ENCODE measurements at places on chromosomes 12 and 14.

DNA sequence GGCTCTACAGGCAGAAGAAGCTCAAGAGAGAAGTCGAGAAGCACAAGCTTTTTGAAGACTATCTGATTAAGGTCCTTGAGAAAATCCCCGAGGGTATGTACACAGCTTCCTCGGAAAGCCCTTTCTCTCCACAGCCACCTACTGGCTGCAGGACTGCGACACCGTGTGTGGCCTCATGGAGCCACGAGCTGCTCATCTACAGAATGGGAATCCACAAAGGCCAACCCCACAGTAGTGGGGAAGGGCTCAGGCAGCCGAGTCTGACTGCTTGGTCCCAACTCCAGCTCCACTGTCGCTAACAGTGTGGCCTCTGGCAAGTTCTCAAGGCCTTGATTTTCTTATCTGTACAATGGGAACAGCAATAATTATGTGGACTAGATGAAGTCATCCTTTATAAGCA lies 2.5 kb downstream of the CCDC197 start:
- DNase-seq, result no peak

DNA sequence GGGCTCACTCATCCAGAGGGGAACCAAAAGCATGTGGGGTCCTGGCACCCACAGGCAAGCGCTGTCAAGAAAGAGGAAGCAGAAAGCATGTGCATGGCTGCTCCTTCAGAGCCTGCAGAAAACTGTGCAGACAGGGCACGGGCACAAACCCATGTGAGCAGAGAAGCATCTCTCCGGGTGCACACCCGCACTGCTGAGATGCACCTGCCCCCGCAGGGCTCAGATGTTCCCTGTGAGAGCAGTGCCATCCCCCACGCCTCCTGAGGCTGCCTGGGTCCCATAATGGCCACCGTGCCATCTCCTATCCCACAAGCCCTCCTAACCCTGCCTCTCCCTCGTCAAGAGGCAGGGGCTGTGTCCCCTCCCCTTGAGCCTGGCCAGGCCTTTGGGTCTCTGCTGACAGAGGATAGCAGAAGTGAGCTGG lies 32.3 kb upstream of the INF2 start:
- no peak for DNase-seq

DNA sequence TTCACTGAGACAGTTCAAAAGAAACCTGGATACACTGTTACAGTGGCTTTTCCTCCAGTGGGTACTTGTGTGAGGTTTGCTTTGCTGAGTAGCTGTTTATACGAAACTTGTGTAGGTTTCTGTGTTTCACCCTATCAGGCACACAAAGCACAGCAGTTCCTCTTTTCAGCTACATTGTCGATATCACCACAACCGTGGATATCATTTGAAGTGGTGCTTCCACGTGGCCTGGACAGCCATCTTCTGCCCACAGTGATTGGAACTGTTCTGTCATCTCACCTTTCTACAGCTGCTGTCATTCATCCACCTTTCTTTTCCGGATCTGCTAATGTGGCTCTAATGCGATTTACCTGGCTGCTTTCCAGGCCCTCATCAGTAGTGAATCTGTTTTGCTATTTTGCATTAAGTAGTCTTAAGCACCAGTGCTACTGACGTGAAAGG lies 368.8 kb downstream of the SYT1 start:
- no peak for DNase-seq

DNA sequence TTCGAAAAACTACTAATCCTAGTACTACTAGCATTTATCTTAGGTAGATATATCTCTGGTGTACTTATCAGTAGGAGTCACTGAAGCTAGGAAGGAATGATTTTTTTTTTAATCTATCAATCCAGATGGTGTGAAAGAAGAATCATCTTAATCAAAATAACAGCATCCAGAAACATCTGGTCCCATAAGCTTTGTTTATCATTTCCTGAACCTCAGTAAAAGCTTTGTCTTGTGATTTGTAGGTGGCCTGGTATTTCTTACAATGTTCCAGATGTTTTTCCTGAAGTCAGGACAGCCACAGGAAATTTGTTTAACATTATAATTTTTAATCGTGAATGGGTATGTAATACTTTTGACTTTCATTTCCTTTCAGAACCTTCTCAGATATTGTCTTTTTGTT lies 28.0 kb upstream of the LUM start:
- DNase-seq, result no peak

GRCh38 chr12:2324387-2324786 lies 271.6 kb downstream of the CACNA1C start:
- no peak for DNase-seq

DNA sequence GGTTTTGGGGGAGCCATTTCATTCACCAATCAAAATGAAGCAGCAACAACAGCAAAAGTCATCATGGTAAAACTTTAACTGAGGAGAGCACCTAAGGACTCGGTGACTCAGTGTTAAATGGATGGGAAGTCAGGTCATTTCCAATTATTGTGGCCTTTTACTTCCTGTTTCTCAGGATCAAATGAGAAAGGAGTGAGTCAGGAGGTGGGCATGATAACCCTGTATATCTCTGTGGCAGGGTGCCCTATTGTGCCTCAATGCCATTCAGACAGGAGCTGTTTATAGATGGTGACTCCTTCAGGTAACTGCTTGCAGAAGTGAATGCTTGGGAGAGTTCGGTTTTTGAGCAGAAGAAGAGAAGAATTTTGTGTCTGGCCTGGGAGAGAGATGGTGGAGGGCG lies 135.5 kb upstream of the CPM start:
- no peak for DNase-seq

GRCh38 chr12:99752740-99753139 lies 105.2 kb downstream of the GARIN6 start:
- no peak for DNase-seq

DNA sequence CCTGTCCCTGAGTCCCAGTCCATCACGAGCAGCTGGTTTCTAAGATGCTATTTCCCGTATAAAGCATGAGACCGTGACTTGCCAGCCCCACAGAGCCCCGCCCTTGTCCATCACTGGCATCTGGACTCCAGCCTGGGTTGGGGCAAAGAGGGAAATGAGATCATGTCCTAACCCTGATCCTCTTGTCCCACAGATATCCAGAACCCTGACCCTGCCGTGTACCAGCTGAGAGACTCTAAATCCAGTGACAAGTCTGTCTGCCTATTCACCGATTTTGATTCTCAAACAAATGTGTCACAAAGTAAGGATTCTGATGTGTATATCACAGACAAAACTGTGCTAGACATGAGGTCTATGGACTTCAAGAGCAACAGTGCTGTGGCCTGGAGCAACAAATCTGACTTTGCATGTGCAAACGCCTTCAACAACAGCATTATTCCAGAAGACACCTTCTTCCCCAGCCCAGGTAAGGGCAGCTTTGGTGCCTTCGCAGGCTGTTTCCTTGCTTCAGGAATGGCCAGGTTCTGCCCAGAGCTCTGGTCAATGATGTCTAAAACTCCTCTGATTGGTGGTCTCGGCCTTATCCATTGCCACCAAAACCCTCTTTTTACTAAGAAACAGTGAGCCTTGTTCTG lies 41.6 kb downstream of the DAD1 start:
- DNase-seq, result no peak
